C1 segment of cervical spinal cord (tissue), 14 donors: ENCODE measurements at places on chromosomes 2 and 18.

DNA sequence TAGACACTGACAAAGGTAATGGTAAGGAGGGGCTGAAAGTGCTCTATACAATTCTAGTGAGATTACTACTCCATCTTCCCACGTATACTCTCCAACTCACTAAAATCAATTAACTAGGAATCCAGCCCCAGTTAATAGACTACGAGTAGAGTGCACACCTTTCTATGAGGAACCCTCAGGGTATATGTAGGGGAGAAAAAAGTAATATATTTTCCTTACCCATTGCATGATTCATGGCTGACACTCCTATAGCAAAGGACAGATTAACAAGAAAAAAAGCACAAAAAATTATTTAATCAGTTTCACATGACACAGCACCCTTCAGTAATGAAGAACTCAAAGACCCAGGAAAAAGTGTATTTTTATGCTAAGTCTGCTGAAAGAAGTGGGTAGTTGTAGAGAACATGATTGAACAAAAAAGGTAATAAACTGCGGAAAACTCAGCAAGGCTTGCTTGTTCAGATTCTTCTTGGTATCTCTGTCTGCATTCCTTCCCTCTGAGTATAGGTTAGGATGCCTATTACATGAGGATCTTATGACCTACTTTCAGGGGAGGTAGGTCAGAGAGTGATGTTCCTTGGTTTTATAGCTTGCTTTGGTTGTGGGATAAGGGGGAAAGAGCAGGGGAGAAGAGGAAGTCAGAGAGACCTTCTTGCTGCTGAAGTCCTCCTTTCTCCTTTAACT is 342.0 kb upstream of the DLGAP1 start:
- no peak for DNase-seq

DNA sequence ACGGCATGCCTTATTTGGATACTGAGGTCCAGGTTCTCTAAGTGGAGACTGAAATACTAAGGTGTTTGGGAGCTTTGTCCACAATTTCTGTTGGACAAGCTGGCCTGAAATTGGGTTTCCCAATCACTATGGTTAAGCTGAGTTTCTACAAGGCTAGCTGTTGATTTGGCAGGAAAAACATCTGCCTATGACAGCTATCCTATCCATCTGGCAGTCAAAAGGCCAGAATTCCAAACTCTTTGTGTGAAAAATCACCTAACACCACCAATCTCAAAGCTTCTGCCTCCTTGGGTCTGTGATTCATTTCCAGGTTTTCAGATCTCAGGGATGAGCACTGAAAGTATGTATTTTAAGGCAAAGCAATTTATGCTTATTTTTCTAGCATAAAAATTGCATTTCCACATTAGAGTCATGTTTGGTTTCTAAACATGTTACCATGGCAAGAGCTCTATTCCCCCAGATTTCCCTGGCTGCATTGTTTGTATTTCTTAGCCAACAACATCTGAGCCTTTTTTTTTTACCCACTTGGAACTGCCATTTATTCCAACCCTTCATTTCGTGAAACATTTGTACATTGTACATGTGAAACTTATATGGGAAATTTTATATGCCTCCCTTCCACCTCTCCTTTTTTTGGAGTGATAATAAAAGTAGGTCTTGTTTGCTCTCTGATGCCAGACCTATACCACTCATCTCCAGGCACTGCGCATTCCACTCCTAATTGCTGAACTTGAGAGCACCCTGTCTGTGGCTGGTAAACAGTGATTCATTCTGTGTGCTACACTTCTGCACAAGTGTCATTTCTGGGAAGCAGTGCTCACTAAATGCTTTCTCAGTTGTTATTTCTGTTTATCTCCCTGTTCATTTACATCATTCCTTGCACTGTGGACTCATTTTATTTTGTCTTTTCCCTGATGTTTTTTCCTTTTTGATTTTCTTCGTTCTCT is 15.9 kb upstream of the CCDC85A start:
- DNase-seq, result no peak

- DNase-seq, result no peak
Measured at GRCh38 chr2:69608109-69608508, 35.4 kb downstream of the AAK1 start.

DNA sequence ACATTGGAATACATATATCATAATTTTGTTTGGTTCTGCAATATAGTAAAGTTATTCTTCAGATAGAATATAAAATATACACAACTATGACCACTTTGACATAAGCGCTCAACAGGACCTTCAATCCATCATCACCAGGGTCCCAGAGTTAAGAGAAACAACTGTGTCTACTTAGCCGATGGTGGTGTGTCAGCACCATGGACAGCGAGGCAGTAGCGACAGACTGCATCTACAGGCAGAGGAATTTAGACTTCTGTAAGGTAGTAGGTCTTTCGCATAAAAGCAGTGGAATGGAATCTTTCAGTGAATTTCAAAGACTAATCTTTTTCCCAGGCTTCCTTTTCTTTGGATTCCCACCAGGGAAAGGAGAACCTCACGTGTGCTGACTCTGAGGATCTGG is 20.5 kb upstream of the LRPPRC start:
- no peak for DNase-seq

DNA sequence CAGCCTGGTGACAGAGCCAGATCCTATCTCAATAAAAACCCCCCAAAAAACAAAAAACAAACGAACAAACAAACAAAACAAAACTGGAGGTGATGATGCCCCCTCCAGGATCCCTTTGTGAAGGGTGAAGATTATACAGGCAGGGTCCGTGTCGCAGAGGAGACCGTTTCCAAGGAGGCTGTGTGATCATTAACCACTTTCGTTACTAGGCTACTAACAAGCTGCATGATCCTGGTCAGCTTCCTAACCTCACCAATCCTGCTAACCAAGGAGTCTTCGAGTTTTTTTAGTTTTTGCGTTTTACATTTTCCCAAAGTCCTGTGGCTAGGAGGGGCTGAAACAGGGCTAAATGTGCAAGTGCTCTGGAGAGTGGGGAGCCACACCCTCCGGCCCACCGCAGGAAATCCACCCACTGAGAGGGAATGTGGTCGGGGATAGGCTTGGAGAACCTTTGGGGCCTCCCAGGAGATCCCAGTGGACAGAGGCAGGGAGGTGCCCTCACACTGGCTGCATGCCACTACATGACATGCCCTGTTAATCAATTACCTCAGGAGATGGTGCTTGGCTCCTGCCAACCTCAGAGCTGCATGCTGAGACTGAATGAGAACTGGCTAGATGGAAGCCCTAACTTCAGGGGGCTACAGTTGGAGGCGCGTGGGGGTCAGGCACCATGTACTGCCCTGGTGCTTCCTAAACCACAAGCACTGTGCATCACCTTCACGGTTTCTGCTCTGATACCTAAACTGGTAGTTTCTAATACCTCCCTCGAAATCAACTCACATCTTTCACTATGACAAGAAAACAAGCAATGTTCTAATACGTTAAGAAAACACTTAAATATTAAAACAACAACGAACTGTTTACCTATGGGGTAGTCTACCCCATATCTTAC is 67.5 kb upstream of the RGPD5 start:
- no peak for DNase-seq

- DNase-seq, result no peak
Measured at GRCh38 chr2:29220506-29221270, 105.5 kb downstream of the CLIP4 start.

- DNase-seq, result no peak
Measured at GRCh38 chr18:63820694-63821093, 45.5 kb downstream of the SERPINB7 start.

DNA sequence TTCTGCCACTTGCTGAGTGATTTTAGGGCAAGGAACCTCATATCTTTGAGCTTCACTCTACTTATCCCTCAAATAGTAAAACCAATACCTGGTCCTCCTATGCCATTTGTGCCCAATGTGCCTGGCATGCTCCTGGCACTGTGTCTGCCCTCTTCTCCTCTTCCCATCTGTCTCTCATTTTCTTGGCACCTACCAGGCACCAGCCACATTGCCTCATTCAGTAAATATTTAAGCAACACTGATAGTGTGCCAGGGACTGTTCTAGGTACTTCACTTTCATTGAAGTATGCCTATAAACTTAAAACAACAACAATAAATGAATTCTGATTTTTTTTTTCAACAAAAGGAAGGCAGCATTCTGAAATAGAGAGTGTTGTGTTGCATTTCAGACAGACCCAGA is 15.1 kb upstream of the BOD1L2 start:
- DNase-seq, result no peak

- no peak for DNase-seq
Measured at GRCh38 chr2:8729939-8730338, 48.1 kb downstream of the ID2 start.

GRCh38 chr2:48065096-48065495 is 158.8 kb upstream of the FBXO11 start:
- no peak for DNase-seq

DNA sequence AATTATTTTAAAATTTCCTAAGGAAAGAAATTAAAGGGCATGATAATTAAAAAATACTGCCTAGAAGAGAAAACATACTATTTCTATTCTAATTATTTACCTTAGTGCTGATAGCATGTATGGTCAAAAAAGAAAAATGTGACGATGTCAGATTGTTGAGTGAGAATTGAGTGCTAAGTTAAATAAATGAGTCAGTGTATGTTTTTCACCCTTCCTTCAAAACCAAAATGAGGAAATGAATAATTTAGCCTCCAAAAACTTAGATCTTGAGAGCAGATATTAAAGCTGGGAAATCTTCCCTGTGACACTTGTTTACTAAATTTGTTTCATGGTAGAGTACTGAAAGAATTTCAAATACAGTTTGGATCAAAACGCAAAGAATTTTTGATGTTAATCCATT is 58.6 kb upstream of the NYAP2 start:
- no peak for DNase-seq

GRCh38 chr2:176128172-176128981 is 1.1 kb upstream of the HOXD8 start:
- DNase-seq, result no peak

GRCh38 chr2:6623746-6624145 is 242.0 kb downstream of the CMPK2 start:
- DNase-seq, result no peak

GRCh38 chr18:49548229-49548636 is 13.6 kb upstream of the LIPG start:
- DNase-seq, result no peak

DNA sequence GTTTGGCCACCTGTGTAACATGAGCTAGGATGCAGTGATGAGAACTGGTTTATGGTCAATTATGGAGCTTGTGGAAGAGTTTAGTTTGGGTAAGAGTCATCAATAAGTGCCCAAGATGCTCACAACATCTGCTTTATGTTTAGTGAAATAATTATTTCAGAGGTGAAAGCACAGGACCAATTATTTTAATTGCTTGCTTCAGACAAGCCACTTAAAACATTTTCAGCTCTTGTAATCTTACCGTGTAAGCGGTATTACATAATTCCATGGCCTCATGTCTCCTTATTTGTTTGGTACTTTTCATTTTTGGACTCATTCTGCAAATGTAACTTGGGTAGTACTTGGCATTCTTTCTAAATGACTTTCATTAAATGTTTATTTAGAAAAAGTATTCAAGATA is 5.4 kb downstream of the B3GNT2 start:
- DNase-seq, result no peak

DNA sequence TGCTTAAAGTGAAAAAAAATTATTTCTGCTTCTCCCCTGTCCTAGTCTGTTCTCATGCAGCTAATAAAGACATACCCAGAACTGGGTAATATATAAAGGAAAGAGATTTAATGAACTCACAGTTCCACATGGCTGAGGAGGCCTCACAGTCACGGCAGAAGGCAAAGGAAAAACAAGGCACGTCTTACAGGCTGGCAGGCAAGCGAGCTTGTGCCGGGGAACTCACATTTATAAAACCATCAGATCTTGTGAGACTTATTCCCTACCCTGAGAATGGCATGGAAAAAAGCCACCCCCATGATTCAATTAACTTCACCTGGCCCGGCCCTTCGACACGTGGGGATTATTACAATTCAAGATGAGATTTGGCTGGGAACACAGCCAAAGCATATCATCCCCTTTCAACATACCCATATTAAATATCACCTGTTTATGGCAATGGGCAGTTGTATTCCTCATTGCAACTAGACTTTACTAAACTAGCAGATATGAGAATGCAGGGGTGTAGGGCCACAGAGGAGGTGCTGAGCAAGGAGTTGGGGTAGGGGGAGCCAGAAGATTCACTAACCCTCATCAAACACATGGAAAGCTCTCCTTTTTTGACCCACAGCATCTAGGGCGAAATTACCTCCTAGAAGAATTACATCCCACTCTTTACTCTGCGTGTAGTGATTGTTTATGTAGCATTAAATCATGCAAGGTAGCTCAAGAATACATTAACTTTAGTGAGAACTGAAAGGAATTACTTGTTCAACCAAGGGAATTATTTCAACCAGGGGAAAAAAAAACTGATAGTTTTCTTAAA is 183.3 kb upstream of the DOK6 start:
- DNase-seq, result no peak

- no peak for DNase-seq
Measured at GRCh38 chr2:104368089-104368488, 485.8 kb upstream of the POU3F3 start.

DNA sequence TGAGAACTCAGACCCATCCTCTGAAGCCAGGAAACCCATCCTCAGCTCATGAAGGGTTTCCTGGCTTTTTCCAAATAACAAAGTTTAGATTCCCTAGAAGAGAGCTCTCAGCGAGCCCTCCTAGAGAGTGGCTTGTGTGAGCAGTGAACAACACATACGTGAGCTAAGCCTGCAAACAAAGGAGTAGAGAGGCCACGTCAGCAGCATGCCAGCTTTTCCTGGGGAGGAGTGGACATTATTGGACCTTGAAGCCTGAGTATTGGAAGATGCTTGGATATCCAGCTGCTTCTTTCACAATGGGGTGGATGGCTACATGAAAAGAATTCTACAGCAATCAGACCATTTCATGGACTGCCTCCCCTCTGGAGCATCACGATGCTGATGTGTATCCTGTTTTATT is 21.1 kb downstream of the KIF5C start:
- no peak for DNase-seq

- no peak for DNase-seq
Measured at GRCh38 chr2:170715062-170715931, at the start of gene SP5. TSS of gene SP5 (plus strand) at chr2:170715337. CDS start at chr2:170715513, 176 bp downstream.
